AG08396 (cell line): ENCODE measurements at places on chromosomes 2 and 18.

GRCh38 chr2:239587841-239588240 lies 187.0 kb upstream of the HDAC4 start:
- no peak for DNase-seq

DNA sequence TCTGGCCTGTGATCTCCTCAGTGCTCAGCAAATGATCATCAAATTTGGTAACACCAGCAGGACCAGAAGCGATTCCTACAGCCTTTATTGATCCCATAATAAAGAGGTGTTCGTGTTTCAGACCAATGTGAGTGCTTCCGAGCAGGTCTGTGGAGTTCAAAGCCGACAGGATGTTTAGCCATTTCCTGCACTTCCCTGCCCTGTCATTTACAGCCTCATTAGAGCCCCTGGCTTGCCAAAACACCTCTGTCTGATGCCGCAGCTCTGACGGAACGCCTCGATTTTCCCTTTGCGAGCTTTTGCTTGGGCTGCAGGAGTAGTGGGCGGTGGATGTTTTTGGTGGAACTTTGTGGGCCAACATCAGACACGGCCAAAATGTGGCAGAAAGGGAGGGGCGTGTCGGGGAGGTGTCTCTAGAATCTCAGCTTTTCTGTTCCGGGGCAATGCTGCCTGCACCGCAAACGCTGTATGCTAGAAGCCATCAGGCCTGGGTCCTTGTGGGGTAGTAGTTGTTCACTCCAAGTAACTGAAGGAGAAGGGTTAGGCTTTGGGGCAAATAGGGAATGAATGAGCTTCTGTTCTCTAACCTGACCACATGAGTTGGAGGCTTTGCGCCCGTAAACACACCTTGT lies 26.1 kb upstream of the INHBB start:
- DNase-seq: no peak

GRCh38 chr2:892892-893291 lies 57.8 kb upstream of the SNTG2 start:
- DNase-seq: no peak

GRCh38 chr18:56165601-56166355 lies 472.6 kb downstream of the TXNL1 start:
- no peak for DNase-seq

DNA sequence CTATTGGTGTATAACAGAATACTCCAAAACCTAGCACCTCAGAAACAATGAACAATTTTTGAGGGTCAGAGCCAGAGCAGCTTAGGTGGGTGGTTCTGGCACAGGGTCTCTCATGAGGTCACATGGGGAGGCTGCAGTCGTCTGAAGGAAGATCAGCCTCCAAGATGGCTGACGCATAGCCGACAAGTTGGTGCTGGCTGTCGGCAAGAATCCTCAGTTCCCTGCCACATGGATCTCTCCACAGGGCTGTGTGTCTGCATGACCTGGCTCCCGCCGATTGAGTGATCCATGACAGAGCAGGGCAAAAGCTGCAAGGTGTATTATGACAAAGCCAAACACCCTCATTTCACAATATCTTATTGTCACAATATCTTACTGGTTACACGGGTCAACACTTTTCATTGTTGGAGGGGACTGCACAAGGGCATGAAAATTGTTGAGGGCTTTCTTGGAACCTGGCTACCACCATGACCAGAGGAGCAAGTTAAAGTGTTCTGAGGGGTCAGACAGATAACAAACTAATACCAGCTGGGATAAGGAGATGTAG lies 4.2 kb downstream of the MYL12B start:
- no peak for DNase-seq

DNA sequence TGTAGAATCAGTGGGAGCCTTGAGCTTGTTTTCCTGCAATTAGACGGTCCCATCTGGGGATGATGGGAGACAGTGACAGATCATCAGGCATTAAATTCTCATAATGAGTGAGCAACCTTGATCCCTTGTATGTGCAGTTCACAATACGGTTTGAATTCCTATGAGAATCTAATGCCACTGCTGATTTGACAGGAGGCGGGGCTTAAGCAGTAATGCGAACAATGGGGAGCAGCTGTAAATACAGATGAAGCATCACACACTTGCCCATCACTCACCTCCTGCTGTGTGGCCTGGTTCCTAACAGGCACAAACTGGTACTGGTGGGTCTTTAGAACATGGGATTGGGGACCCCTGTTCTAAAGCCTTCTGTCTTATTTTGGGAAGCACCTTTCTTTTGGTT lies 17.9 kb upstream of the NYAP2 start:
- no peak for DNase-seq

GRCh38 chr2:153871231-153872221 lies at the start of gene GALNT13:
TSS of gene GALNT13 (plus strand) at chr2:153871922.
- peak; percentile 6 for DNase-seq

- no peak for DNase-seq
Observed at GRCh38 chr2:104702031-104702850, 151.7 kb upstream of the POU3F3 start.

DNA sequence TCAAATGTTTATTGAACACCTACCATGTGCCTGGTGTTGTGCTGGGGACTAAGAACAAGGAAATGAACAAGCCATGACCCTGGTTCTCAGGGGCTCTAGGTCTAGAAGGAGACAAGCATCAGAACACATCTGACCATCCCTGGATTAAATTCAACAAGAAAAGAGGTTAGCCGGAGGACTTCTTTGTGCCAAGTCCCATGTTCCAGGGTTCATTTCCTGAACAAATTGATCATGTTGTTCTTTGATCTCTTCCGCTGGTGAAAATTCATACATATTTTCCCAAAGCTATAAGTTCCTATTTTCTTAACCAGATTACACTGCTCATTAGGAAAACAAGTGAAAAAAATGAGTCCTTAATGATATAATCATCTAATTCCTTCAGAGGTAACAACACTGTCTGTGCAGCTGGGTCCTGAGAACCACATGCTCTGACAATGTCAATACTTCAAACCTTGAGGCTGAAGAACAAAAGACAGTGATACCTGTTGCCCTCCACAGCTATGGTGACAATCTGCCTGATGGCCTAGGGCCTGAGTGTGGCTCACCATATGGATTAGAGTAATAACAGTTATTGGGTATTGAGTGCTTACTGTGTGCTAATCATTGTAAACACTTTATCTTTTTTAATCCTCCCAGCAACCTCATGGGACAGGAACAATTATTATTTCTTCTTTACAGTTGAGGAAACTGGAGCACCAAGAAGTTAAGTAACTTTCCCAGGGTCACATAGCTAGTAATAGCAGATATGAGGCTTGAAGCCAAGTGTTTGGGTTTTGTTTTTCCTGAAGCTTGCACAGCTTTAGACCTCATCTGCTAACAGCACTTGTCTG lies 24.6 kb upstream of the INO80C start:
- no peak for DNase-seq

DNA sequence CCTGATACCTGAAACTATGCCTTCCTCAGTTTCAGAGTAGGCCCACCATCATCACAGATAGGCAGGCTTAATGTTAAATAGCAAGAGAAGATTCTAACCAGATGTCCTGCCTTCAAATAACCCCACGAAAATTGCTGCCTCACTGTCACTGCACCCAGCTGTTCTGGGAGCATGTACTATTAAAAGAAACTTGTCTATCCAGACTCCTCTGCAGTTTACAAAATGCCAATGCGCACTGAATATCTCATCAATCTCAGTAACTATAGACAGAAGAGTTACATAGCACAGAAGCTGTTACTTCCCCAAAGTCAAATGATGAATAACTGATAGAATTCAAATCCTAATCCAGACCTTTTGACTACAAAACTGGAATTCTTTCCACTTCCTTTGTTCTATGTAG lies 43.9 kb downstream of the WDR75 start:
- no peak for DNase-seq

GRCh38 chr2:70115646-70116442 lies 28.6 kb downstream of the PCBP1 start:
- no peak for DNase-seq

- DNase-seq: peak; percentile 13
Observed at GRCh38 chr2:204909791-204910190, 364.5 kb downstream of the PARD3B start.

DNA sequence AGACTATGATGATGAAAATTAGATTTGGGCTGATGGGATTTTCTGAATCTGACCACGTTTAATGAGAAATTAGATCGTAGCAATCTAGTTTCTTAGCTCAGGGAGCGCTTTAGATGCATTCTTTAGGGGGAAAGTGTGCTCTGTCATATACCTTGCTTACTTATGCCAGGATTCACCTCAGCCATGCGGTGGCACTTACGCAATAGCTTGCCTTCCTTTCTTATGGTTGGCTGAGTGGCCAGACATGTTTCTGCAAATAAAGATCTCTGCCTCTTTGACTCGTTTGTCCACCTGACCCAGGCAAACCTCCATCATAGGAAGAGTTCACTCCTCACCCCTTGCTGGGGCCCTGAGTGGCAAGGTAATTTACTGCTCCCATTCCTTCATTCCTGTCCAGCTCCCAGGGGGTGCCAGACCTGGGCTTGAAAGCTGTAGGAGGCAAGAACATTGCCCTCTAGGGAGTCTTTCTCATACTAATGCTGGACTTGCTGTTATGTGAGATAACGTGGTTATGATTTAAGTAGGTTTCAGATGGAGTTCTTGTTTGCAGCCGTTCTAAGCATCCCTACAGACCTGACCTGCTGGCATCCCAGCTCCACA lies 57.1 kb downstream of the FBLN7 start:
- no peak for DNase-seq

DNA sequence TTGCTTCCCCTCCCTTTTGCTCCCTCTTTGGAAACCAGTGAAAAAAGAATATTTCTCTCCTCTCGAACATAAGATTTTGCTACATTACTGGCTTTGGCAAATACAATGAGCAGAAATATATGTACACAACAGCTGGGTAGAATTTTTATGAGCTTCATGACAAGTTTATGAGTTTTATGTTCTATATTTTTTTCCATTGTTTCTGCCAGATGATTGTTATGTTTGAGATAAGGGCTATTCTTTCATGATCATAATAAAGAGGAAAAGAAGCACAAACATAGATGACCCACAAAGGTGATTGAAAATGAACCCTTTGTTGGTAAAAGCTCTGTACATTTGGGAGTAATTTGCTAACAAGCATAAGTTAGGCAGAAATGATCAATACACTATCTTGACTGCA lies 14.8 kb upstream of the TFPI start:
- no peak for DNase-seq

DNA sequence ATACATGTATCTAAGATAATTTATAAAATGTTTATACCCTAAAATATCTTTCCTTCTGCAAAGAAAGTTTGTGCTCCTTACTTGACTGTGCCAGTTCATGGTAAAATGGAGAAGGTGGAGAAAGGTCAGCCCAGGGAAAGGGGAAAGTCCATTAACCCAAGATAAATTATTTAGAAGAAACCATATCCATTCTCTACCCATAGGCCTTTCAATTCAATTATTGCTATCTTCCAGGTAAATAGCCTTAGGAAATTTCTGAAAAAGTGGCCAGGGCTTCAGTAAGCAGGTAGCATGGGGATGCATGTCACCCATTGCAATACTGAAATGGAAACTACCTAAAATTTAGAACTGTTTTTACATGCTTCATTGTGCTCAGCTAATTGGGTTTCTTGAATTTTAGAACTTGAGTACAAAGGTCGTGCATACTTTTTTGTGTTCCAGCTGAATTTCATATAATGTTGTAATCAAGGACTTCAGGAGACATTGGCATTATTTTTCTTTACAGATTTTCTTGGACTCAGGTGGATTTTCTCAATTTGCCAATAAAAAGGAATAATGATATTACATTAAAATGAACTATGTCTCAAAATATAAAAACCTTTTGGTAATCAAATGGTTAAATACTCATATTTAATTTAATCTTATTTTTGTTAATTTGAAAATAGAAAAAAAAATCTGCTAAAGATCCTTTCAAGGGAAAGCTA lies 124.9 kb downstream of the CSRNP3 start:
- DNase-seq: no peak

GRCh38 chr18:79961527-79962291 lies 2.7 kb upstream of the HSBP1L1 start:
- no peak for DNase-seq
